Kidney (tissue), 22 donors: ENCODE measurements at places on chromosomes 2 and 18. TPM values are rescaled to one million over a fixed set of nuclear protein-coding genes. Genes with fewer than 3 reads are reported as not detected.

DNA sequence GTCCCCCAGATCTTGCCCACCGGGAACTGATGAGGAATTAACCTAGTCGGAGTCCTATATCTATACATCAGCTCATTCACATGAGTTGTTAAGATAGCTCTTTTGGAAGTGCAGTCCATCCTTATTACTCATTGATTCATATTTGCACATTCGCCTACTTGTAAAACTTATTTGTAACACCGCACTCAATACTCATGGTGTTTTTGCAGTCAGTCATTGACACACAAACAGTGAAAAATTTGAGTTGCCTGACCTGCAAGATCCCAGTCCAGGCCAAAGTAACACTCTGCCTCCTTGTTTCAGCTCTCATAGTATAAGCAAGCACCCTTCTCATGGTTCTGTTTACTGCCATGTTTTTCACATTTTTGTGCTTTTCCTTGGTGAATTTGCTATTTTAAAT is 180.6 kb downstream of the CTIF start:
- DNase-seq, result no peak
- H3K4me1 ChIP-seq, result peaks cover 5% of the 10 kb centered on the region
- H3K27me3 ChIP-seq, result no peaks in the 10 kb centered on the region
- no peak overlapping the region for H3K4me3 ChIP-seq

DNA sequence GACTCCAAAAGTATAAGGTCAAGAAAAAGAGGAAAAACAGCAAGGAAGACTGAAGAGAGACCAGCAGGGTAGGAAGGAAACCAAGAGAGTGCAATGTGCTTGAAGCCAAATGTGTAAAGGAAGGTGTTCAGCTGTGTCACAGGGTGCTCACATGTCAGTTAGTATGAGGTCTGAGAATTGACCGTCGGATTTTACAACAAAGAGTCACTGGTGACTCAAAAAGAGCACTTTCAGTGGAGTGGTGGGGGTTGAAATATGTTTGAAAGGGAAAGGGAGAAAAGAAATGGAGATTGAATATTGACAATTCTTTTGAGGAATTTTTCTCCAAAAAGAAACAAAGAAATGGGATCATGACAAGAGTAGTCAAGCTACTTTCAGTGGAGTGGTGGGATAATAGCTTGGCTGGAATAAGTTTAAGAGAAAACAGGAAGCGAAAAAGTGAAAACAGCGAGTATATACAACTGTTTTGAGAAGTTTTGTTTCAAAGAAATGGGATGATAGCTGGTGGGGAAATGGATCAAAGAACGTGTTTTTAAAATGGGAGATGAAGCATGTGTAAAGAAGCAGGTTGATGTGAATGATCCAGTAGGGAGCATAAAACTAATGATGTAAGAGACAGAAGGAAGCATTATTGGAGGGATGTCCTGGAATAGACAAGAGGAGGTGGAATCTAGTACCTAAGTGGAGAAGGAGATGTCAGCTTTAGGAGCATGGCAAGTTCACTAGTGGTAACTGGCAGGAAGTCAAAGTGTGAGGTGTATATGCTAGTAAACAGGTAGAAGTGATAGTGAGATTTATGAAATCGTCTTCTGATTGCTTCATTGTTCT is 3.6 kb upstream of the TSPYL6 start:
- H3K36me3 ChIP-seq, result no peaks in the 10 kb centered on the region
- no peak overlapping the region for H3K4me3 ChIP-seq
- no peak for DNase-seq
- H3K27me3 ChIP-seq, result no peaks in the 10 kb centered on the region
- no peak overlapping the region for H3K27ac ChIP-seq

The IL36A gene
- not detected for polyA plus RNA-seq

DNA sequence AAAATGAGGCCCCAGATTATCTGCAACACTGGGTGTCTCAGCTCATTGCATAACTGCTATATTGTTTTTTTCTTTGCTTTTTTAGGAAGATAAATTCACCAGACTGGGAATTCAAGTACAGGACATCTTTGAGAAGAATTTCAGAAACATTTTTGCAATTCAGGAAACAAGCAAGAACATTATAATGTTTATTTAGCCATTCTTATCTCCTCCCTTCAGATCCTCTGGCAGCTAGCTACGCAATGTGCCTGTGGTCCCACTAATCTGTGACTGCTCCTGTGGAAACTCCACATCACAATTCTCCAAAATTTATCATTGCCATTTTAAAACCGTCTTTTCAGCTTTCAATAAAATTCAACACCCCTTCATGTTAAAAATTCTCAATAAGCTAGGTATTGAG is 126.8 kb downstream of the SP100 start:
- H3K36me3 ChIP-seq, result peaks cover 16% of the 10 kb centered on the region
- no peak for DNase-seq
- H3K27me3 ChIP-seq, result no peaks in the 10 kb centered on the region
- H3K4me1 ChIP-seq, result no peaks in the 10 kb centered on the region
- H3K27ac ChIP-seq, result no peak overlapping the region
- H3K4me3 ChIP-seq, result no peak overlapping the region

- no peak overlapping the region for H3K4me3 ChIP-seq
- no peaks in the 10 kb centered on the region for H3K36me3 ChIP-seq
- H3K27ac ChIP-seq, result no peak overlapping the region
- no peaks in the 10 kb centered on the region for H3K27me3 ChIP-seq
Measured at GRCh38 chr2:220353897-220354296, 726.5 kb downstream of the SLC4A3 start.

DNA sequence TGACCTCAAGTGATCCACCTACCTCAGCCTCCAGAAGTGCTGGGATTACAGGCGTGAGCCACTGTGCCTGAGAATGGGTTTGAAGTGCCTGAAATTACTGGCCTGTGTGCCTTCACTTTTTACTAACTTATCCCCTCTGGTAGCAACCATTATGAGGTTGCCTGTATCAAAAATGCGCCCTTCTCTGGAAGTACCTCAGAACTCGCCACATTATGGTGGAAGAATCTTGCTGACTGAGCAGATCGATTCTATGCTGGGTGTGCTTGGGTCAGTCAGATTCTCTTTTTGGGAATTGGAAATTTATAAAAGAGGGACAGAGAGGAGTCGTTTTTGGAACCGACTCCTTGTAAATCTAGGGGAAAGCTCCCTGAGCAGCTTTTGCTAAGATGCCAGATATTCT is 8.2 kb downstream of the LHCGR start:
- no peak overlapping the region for H3K4me3 ChIP-seq
- H3K4me1 ChIP-seq, result no peaks in the 10 kb centered on the region
- H3K36me3 ChIP-seq, result no peaks in the 10 kb centered on the region

DNA sequence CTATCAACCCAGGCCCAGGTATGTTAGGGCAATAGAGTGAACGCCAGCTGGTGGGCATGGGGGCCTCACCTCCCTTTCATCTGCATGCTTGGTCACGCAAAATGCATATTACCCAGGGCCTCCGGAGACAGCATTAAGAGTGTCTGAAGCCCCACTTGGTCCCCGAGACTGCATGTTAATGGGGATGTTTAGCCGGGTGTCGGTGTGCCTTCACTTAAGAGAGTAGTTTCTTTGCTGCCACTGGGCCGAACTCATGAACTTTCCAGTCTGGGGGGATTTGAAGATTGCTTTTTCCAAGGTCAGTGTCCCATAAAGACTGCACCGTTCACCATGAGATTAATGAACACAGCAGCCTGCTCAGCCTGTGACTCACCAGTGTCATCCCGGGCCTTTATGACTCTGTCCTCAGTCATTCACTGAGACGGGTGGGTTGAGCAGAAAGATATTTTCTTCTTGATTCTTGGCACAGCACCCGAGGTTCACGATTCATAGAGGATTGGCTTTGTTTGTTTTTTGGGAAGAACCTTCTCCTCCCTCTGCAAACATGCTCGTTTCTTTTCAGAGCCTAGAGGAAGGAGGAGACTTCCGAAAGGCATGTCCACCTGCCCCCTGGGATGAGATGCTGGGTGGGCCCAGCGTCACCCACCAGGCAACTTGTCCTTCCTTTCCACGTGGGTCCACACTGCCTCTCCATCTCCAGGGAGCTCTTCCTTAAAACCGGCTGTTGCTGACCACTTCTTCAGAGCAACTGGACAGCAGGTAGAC is 199.1 kb downstream of the GLI2 start:
- peaks cover 5% of the 10 kb centered on the region for H3K4me1 ChIP-seq
- H3K4me3 ChIP-seq, result no peak overlapping the region
- H3K27ac ChIP-seq, result peak overlapping the region; percentile 7
- H3K27me3 ChIP-seq, result no peaks in the 10 kb centered on the region
- H3K36me3 ChIP-seq, result no peaks in the 10 kb centered on the region

GRCh38 chr2:150063432-150063889 is 424.0 kb downstream of the RND3 start:
- H3K36me3 ChIP-seq, result no peaks in the 10 kb centered on the region
- H3K27me3 ChIP-seq, result no peaks in the 10 kb centered on the region
- no peak for DNase-seq
- no peak overlapping the region for H3K4me3 ChIP-seq
- H3K4me1 ChIP-seq, result no peaks in the 10 kb centered on the region

The EGR4 gene
- not detected for polyA plus RNA-seq

DNA sequence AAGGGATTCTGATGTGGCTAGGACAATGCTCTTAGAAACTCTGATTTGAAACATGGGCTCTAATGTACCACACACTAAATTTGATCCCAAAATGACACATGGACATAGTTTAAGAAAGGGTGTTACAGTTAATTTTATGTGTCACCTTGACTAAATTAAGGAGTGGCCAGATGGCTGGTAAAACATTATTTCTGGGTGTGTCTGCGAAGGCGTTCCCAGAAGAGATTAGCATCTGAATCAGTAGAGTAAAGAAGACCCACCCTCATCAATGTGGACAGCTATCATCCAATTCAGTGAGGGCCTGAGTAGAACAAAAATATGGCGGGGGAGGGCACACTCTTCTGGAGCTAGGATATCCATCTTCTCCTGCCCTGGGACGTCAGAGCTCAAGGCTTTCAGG is 283.1 kb upstream of the CHAC2 start:
- no peaks in the 10 kb centered on the region for H3K4me1 ChIP-seq
- no peak for DNase-seq
- H3K27ac ChIP-seq, result no peak overlapping the region
- no peak overlapping the region for H3K4me3 ChIP-seq
- H3K36me3 ChIP-seq, result no peaks in the 10 kb centered on the region
- no peaks in the 10 kb centered on the region for H3K27me3 ChIP-seq

GRCh38 chr2:223740679-223741078 is 96.7 kb downstream of the AP1S3 start:
- no peak for DNase-seq
- no peaks in the 10 kb centered on the region for H3K27me3 ChIP-seq
- no peaks in the 10 kb centered on the region for H3K4me1 ChIP-seq
- no peaks in the 10 kb centered on the region for H3K36me3 ChIP-seq

DNA sequence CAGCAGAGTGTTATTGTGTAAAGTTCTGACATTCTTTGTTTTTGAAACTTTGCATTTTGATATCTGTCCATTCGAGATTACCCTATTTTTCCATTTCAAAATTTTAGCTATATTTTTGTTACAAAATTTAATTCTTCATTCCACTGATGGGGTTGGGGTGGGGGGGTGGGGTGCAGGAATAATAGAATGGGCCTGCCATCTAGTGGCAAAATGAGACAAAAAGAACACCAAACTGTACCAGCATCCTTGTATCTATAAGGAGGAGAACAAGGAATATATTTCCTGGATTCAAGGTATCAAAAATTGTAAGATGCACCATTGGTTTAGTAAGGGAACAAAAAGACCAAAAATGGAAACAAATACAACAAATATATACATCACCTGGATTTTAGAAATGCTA is 27.9 kb upstream of the TTR start:
- H3K4me1 ChIP-seq, result peaks cover 3% of the 10 kb centered on the region
- DNase-seq, result no peak

The RNU2-63P gene
- polyA plus RNA-seq, result not detected

DNA sequence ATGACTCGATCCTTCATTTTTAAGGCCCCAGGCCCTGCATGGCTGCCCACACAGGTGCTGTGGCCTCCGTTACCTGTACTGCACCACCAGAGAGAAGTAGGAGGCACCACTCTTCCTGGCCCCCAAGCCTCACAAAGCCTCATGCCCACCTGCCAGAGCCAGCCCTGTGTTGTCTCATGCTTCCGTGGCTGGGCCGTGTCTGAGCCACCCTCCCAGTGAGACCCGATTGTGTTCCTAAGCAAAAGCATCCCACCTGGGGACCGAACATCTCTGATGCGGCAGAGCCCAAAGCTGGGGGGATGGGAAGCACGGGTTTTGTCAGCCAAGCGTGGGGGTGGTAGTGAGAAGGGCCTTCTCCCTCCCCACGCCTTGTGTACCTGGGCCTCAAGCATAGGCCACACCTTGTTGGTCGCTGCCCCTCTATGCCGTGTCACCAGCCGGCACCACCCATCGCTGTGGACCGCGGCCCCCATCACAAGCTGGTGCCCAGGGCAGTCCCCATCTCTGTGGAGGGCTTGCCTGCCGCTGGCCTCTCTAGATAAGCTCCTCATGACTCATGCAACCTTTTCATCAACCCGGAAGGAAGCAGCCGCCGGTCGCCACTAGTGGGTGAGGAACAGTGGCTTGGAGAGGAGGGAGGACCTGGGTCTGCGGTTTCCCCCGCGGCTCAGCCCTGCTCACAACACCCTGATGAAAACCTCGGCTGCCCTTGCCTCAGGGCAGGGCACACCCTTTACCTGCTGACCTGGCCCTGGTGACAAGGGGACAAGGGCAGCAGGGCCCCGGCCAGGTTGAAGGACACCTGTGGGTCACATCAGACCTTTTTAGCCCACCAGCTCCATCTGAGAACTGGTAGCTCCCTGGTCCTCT is 2.7 kb upstream of the RNPEPL1 start:
- no peak for DNase-seq
- peak overlapping the region; percentile 90 for H3K27ac ChIP-seq
- no peaks in the 10 kb centered on the region for H3K36me3 ChIP-seq
- H3K27me3 ChIP-seq, result no peaks in the 10 kb centered on the region

DNA sequence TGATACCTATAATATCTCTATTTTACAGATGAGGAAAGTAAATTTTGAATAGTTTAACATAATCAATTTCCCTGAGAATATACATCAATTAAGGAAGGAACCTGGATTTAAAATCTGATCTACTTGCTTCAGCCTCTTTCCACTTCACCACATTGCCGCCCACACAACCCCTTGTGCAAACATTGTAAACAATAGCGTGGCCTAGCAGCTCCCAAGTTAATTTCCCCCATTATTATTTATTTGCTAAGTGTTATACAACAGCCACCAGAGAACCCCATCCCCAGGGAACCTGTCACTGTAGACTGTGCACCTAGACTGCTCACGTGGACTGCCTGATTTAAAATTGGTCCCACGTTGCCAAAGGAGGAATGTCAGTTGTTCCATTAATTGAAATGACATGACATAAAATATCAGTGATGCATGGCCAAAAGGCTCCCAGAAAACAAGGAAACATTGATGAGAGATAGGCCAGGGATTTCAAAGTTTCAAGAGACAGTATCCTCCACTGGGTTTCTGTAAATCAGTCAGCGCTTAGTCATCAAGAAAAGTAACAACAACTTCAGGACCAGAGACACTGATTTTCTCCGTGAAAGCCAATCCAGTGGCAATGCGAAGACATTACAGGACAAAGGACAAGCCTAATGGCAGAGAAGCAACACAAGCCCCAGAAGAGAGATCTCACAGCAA is 41.3 kb downstream of the SCG2 start:
- no peaks in the 10 kb centered on the region for H3K27me3 ChIP-seq
- no peak for DNase-seq
- no peaks in the 10 kb centered on the region for H3K4me1 ChIP-seq
- no peak overlapping the region for H3K4me3 ChIP-seq
- no peaks in the 10 kb centered on the region for H3K36me3 ChIP-seq

GRCh38 chr18:29749704-29750103 is 1292.8 kb downstream of the DSC3 start:
- H3K36me3 ChIP-seq, result no peaks in the 10 kb centered on the region
- H3K27me3 ChIP-seq, result no peaks in the 10 kb centered on the region
- no peaks in the 10 kb centered on the region for H3K4me1 ChIP-seq
